K562 (cell line): ENCODE measurements at places on chromosomes 2 and 18. TPM values are rescaled to one million over a fixed set of nuclear protein-coding genes. Genes with fewer than 3 reads are reported as not detected.
A peak's percentile ranks its signal among the peaks of the same experiment; 100 is the strongest.

GRCh38 chr2:162244541-162245031, 1.3 kb upstream of the FAP start:
- no peak for DNase-seq

DLGAP1 gene
- polyA plus RNA-seq, result 0.08 and 0.11 TPM in 2 replicates

DNA sequence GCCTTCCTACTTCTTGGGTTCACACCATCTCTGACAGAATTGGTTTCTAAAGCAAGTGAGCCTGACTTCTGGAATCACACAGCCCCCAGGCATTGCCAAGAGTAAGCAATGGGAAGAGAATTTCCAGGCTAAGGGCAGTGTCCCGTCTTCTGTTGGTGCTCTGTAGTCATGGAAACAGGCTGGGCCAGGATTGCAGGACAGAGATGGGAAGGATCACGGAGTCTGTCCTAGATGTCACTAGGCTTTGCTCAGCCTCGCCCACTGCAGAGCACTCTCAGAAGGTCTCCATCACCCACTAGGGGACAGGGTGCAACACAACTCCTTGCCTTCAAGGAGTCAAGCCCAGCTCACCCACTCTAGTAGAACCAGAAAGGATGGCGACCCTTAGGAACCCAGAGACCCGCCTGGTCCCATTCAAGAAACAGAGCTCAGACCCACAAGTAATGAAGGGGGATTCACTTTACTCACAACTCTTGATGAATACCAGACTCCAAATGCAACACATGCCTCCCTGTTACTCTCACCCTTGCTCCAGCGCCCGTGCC, 48.6 kb upstream of the TEX51 start:
- DNase-seq, result no peak

- DNase-seq, result no peak
These were observed 47.3 kb downstream of the SOCS6 start for GRCh38 chr18:70335892-70336726.

DNA sequence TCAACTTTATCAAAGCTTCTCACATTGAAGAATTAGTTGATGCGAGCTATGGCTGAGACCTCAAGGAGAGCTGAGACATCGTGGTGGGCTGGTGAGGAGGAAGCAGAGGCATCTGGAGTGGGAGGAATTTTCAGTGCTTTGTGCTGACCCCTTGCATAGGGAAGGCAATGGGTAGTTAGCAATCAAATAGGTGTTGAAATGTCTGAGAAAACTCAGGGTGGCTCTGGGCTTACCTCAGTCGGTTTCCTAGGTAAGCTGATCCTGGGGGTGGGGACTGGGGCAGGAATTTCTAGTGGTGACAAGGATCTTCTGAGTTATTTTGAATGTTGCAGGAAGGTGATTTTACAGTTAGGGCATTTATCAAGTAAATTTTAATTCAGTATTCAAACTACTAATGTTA, 20.7 kb upstream of the DPP10 start:
- no peak for DNase-seq

PDE11A gene
- 4.5 TPM in 2 replicates for polyA plus RNA-seq

AGXT gene
- not detected in 2 replicates for polyA plus RNA-seq

DNA sequence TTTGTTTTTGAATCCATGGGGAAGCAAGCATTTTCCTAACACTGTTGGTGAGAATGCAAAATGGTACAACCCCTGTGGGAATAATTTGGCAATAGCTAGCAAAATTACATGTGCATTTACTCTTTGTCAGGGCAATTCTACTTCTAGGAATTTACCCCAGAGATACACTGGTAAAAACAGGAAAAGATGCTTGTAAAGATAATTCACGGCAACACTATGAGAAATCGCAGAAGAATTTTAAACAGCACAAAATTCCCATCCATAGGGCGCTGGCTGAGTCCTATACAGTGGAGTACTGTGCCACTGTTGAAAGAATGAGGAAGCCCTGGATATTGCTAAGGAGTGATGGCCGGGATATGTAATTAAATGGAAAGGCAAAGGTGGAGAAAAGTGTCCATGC, 75.8 kb downstream of the DGKD start:
- DNase-seq, result no peak

PSMA8 gene
- polyA plus RNA-seq, result not detected in 2 replicates

DNA sequence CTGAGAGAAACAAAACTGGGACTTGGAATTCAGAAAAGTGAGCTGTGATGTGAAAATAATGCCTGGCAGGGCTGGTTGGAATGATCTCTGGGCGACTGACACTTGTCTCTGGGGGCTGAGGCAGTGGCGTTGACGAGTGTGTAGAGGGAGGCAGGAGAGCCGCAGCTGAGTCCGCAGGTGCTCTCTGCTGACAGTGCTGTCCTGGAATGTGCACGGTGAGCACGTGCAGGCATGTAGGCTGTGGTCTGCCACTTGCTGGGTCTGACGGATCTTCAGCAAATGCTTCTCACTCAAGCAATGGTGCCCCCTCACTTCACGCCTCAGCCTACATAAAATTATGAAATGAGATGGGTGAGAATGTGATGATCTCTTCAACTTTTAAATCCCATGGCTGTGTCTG, 38.5 kb upstream of the ATP9B start:
- no peak for DNase-seq

CXCR1 gene
- polyA plus RNA-seq, result not detected in 2 replicates

DNA sequence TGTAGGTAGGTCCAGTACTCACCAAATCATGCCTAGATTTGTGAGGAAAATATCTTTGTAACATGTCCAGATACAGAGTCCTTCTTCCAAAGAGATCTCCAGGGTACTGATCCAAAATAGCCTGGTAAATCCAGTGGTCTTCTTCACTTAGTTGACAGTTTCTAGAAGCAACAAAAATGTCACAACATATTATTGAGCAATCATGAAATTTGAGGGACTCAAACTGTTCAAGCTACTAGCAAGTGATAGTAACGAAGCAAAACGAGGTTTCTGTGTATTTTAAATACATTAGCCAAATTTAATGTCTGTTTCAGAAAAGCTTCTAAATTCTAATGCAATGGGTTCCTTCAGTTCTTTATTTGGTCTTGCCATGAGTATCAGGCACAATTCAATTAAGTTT, 142.8 kb downstream of the CCDC148 start:
- no peak for DNase-seq

IL37 gene
- polyA plus RNA-seq, result not detected in 2 replicates

- DNase-seq, result no peak
These were observed 1130.7 kb upstream of the FAM98A start for GRCh38 chr2:34729845-34730244.

SERPINB12 gene
- not detected in 2 replicates for polyA plus RNA-seq

DNA sequence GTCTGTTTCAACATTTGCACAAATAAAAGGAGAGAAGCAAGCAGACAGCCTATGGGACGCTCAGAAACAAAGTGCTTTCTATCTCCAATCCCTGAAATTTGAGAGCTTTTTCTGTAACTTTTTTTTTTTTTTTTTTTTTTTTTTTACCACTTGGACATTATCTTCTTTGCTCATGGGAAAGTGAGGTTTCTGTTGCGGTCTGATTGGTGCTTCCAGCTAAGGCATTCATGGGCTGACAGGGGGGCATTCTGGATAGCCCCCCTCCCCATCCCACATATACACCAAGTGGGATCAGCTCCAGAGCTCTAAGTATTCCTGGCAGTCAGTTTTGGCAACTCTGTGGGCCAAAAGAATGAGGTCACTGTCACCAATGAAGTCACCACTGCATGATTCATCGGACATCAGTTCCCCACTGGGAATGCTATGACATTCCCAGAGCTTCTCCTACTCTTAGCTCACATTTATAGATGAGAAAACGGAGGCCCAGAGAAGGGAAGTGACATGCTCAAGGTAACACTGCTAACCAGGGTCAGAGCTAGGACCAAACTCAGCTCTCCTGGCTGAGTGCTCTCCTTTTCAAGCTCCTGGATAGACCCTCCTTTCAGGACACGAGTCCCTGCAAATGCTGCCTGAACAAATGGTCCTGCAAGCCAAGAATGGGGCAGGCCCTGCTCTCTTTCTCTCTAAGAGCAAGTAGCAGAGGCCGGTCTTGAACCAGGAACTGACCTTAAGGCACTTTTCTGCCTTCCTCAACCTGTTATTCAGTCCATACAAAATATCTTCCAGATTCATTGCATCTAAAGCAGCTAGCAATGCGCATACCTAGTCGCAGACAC, 61.3 kb downstream of the TMEM247 start:
- DNase-seq, result no peak

DNA sequence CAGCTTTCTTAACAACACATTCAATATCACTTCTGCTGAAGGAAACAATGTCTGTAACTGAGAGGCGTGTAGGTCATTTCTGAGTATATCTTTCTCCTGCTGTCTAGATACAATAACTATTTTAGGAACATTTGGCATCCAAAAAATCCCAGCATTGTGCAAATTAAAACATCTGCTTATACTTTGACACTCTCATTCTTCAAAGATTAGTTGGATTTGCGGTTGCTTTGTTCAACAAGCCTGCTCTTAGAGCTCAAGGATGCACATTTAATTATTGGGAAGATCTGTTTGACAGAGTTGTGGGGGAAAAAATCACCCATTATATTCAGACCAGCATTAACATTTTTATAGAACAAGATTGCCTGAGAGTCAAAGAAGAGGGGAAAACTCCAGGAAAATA, 449.5 kb upstream of the HNRNPA3 start:
- DNase-seq, result no peak

GRCh38 chr2:14720319-14720718, 87.8 kb downstream of the LRATD1 start:
- no peak for DNase-seq

DNA sequence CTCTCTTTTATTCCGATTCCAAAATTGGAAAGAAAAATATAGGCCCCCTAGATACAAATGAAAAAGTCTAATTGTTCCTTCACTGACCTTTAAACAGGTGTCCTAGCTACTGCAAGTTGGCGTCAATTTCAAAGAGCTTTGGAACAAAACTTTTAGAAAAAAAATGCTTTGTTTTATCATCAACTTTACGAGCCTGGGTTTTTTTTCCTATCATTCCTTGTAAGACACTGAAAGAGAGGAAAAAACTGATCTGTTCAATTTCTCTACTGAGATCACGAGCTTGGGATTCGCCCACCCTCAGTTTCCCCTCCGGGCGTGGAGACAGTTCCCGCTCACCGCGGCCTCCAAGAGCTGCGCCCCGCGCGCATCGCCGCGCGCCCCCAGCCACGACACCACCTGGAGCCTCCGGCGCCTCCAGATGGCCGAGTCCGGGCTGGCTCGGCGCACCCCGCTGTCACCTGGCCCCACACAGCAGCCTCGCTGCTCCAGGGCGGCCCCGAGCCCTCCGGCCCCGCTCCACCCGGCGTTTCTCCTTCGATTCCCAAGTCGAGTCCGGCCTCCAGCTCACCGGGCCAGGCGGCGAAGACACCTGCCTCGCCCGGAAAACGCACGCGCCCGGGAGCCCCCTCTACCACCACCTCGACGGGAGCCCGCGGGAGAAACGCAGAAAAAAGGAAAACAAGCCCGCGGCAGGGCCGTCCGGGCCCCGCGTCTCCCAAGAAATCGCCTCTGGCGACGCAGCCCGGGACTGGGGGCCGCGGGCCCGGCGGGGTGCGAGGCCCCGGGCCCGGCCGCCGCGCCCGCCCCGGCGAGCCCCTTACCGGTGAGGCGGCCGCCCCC, 656 bp downstream of the TBC1D8 start:
- no peak for DNase-seq

GRCh38 chr18:11392292-11392691, 217.1 kb upstream of the SLC35G4 start:
- peak; percentile 65 for DNase-seq

GREB1 gene
- 0.58 and 0.86 TPM in 2 replicates for polyA plus RNA-seq

MTLN gene
- polyA plus RNA-seq, result 109 and 129 TPM in 2 replicates

GAL3ST2 gene
- 0.38 TPM in 1 of 2 replicates, not detected in the other for polyA plus RNA-seq

- DNase-seq, result no peak
These were observed 101.2 kb upstream of the GALNT13 start for GRCh38 chr2:153770359-153770991.

DNA sequence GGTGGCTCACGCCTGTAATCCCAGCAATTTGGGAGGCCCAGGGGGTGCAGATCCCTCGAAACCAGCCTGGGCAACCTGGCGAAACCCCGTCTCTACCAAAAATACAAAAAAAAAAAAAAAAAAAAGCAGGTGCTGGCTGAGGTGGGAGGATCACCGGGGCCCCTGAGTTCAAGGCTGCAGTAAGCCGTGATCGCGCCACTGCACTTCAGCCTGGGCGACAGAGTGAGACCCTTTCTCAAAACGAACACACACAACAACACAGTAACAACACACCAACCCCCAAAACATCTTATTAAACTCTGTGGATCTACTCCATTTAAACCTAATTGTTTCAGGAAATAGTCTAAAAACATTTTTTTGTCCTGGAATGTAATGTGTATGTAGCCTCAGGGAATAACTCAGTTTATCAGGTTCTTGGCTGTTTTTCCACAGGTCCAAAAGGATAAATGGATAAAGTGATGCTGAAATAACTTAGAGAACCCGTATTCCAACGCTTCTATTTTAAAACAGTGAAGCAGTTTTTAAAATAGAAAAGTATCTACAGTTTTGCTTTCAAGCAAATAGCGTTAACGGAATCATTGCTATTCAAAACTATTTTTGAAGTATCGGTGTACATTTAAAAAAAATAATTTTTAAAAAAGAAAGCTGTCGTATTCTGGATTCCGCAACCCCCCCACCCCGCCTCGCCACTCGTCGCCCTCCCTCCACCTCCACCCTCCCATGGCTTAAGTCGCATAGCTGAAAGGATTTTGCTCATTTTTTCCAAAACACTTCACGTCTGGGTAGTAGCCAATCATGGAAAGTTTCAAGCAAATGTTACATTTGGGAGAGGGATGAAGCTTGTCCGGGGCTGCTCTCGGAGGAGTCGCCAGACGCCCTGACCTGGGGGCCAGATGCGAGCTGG, 895 bp upstream of the GLS start:
- DNase-seq, result no peak

UGT1A8 gene
- not detected in 2 replicates for polyA plus RNA-seq

DNA sequence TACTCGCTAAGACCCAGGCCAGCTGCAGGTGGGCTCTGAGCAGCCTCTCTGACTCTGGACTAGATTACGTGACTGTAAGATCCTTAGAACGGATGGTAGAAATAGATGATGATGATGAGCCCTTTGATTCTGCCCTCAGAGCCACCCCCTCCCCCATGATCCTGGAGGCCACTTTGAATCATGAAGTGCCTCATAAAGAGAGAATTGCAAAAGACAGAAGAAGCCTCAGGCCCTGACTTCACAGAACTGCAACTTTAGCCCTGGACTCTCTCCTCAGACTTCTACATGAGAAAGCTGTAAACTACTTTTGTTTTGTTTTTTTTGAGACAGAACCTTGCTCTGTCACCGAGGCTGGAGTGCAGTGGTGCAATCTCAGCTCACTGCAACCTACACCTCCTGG, 15.4 kb upstream of the TET3 start:
- no peak for DNase-seq

GRCh38 chr2:15665067-15665942, 73.6 kb downstream of the DDX1 start:
- no peak for DNase-seq

- DNase-seq, result no peak
These were observed 36.3 kb downstream of the ZNF516 start for GRCh38 chr18:76458522-76459311.

- DNase-seq, result no peak
These were observed 24.8 kb downstream of the GNLY start for GRCh38 chr2:85718885-85719492.

STARD6 gene
- not detected in 2 replicates for polyA plus RNA-seq

GRCh38 chr2:190627448-190628412, 21.2 kb upstream of the NAB1 start:
- no peak for DNase-seq

UBE2F gene
- 52.9 and 62.2 TPM in 2 replicates for polyA plus RNA-seq

- no peak for DNase-seq
These were observed 120.1 kb upstream of the SLC39A10 start for GRCh38 chr2:195536906-195537305.
